ENCODE measurements at places on chromosomes 7 and 10.

DNA sequence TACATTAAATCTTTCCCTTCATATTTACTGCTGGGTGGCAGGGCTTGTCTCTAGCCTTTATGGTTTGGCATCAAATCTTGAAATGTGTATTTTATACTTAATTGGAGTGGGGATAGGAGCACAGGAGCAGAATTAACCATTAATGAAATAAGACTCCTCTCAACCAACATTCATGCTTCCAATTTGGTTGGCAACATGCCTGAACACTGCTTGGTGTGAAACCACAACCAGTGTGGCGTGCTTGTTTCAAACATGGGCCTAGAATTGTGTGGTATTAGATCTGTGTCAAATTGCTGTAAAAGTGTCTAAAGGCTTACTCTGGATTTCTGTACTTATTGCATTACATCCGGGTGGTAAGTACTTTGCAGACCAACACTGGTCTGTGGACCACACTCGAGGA is 25.1 kb upstream of the VPS41 start:
- DNase-seq = no peak

DNA sequence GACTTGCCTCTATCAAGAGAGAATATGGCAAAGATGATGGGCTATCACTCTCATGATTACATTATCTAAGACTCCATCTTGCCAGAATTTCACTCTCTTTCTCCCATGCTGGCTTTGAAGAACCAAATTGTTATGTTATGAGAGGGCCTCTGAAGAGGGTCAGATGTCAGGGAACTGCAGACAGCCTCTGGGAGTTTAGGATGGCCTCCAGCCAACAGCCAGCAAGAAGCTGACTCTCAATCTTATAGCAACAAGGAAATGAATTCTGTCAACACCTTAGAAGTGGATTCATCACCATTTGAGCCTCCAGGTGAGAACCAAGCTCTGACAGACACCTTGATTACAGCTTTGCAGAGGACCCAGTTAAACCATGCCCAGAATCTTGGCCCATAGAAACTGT is 33.6 kb downstream of the ZNF22 start:
- DNase-seq = no peak

DNA sequence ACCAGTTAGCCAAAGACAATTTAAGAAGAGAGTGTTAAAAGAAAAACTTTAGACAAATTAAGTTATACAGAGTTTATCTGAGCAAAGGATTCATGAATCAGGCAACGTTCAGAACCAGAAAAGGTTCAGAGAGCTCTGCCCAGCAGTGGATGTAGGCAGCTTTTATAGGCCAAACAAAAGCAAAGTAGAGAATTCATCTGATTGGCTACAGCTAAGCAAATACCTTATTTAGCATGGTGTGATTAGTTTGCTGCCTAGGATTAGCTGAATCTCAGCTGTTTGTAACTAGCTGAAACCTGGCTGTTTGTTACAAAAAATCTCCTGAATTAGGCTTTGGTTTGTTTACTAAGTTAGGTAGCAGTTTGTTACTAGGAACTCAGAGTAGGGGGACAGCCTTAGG is 66.0 kb downstream of the SLC25A40 start:
- no peak for DNase-seq

GRCh38 chr10:42924484-42924883 is 141.9 kb downstream of the BMS1 start:
- no peak for DNase-seq

DNA sequence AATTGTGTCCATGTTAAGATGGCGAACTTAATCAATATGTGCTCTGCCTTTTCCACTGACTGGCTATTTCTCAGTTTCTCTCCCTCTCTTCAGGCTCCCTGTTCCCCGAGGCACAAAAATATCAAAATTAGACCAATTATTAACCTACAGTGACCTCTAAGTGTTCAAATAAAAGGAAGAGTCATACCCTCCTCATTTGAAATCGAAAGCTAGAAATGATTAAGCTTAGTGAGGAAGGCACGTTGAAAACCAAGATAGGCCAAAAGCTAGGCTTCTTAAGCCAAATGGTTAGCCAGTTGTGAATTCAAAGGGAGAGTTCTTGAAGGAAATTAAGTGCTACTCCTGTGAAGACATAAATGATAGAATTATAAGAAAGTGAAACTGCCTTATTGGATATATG is 81.1 kb upstream of the MBL2 start:
- no peak for DNase-seq

GRCh38 chr7:38142736-38143135 is 35.3 kb upstream of the STARD3NL start:
- no peak for DNase-seq

DNA sequence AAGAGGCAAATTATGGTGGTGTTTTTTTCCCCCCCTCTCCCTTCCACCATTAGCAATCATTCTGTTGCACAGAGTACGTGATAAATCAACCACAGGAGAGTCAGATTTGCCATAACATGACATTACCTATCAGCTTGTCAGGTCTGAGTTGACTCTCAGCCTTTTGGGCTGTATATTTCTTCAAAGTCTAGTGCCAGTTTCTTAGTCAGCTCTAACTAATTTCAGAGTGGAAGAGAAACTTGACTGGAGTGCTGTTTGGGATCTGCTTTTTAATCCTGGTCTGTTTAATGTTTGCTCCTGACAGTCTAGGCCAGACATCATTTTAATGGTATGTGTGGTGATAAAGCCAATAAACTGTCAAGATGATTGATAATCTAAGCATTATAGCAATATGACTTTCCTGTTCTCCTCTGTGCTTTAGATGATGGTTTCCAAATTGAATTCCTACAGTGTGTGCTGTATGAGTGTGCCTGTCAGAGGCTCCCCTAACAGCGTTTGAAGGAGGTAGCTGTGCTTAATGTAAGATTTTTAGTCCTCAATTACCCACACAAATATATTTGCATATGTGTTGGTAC is 76.9 kb downstream of the LRMDA start:
- DNase-seq = no peak

- DNase-seq = no peak
Measured at GRCh38 chr7:79452032-79452494, 1.4 kb downstream of the MAGI2 start.

DNA sequence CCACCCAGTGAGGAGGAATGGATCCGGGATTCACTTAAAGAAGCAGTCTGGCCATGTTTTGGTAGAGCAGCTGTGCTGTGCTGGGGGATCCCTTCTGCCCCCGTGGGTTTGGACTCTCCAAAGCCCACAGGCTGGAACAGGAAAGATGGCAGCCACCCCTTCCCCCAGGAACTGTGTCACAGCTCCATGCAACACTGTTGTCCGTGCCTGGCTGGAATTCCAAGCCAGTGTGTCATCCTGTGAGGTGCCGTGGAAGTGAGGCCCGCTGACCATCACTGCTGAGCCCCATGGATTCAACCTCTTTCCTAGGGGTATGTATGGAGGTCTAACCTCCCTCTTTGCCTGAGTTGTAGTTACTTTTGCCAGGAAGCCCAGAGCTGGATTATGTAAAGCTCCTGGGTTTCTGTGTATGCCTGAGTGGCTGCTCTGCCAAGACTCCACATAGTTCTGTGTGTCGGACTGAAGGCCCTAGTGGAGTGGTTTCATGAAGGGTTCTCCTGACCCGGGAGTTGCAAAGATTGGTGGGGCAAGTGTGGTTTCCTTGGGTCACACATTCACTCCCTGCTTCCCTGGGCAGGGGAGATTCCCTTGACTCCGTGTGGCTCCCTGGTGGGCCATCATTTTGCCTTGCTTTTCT is 35.1 kb upstream of the PCGF5 start:
- no peak for DNase-seq

GRCh38 chr10:13795653-13796555 is 209.1 kb downstream of the PRPF18 start:
- DNase-seq = no peak

DNA sequence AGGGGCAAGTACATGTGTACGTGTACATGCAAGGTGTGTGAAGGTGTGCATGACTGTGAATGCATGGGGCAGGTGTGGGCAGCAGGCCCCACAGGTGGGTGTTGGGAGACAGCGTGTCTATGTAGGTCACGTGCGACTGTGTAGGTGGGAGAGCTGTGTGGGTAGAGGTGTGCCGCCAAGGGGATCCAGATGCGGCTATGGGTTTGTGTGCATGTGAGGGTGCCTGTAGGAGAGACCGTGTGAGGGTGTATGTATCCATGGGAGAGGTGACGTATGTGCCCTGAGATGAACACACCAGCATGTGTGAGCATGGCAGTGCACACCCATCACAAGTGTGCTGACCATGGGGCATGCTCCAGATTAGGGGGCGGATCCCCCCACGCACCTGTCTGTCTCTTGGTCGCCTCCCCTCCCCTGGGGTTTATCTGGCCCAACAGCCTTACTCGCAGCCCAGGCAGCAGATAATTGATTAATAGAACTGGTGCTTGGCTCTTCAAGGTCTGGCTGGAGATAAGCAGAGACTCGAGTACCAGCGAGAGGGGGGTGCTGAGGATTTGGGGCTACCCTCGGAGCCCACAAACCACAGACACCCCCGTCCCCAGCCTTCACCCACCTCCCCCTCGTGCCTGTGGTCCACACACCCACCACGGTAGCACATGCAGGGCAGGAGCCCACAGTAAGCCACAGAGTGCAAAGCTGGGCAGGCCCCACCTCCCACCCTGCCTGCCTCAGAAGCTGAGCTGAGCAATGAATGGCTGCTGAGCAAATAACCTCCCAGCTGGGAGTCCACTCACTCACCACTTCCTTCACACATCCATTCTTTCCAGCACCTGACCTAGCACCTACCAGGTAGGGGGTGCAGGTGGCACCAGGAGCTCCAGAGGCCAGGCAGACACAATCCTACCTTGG is 41.4 kb upstream of the ZMIZ1 start:
- DNase-seq = peak; percentile 56

GRCh38 chr7:114819616-114820362 is 102.1 kb upstream of the MDFIC start:
- no peak for DNase-seq

DNA sequence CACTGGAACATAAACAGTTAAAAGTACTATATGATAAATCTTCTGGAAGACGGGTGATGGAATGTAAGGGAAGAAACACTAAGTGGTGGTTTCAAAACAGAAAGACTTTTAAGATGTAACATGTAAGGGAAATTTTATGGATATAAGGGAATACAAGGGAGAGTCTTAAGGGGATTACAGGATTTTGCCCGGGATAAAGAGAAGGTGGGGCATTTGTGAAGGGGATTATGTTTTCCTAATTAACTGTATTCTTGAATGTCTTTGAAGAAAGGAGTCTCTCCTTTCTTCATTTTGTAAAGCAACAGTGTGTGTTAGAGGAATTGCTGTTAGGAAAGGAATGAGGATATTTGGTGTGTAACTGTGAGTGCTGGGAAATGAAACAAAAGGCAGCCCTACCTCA is 745.2 kb downstream of the AUTS2 start:
- no peak for DNase-seq

GRCh38 chr10:71627956-71628355 is 91.6 kb downstream of the C10orf105 start:
- DNase-seq = peak; percentile 11

DNA sequence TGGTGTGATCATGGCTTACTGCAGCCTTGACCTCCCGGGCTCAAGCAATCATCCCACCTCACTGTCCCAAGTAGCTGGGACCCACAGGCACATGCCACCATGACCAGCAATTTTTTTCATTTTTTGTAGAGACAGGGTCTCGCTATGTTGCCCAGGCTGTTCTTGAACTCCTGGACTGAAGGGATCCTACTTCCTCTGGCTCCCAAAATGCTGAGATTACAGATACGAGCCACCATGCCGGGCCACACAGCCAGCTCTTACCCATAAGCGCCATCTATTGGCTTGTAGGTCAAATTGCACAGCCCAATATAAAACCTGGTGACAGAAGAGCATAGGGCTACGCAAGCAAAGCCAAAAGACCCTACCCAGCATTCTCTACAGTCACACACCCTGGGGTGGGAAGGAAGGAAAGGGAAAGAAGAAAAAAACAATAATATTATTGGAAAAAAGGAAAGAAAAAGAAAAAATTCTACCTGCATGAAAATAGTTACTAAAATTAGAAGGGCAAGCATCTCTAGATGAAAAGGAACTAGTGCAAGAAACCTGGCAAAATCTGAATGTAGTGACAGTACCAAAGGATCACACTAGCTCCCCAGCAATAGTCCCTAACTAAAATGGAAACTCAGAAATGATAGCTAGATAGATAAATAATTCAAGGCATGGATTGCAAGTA is 29.4 kb upstream of the AMPH start:
- no peak for DNase-seq

GRCh38 chr10:20058135-20058534 is 241.9 kb downstream of the PLXDC2 start:
- no peak for DNase-seq

- no peak for DNase-seq
Measured at GRCh38 chr10:32618482-32618881, 172.5 kb downstream of the CCDC7 start.

- no peak for DNase-seq
Measured at GRCh38 chr7:2289111-2289586, 25.1 kb downstream of the SNX8 start.

DNA sequence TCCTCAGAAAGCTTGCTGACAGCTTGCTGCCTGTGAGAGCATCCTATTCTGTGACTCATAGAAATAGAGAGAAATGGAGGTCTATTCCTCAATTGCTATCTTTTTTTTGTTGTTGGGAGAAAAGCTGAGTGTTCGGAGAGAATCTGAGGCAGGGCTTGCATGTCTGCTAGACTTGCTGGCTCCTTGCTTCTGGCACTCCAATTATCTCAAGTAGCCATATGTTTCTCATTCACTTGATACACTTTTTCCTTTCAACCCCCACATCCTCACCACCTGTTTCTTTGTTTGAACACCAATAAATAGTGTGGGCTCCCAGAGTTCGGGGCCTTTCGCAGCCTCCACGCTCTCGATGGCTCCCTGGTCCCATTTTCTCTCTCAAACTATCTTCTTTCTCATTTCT is 172.2 kb downstream of the SH2D4B start:
- DNase-seq = no peak

DNA sequence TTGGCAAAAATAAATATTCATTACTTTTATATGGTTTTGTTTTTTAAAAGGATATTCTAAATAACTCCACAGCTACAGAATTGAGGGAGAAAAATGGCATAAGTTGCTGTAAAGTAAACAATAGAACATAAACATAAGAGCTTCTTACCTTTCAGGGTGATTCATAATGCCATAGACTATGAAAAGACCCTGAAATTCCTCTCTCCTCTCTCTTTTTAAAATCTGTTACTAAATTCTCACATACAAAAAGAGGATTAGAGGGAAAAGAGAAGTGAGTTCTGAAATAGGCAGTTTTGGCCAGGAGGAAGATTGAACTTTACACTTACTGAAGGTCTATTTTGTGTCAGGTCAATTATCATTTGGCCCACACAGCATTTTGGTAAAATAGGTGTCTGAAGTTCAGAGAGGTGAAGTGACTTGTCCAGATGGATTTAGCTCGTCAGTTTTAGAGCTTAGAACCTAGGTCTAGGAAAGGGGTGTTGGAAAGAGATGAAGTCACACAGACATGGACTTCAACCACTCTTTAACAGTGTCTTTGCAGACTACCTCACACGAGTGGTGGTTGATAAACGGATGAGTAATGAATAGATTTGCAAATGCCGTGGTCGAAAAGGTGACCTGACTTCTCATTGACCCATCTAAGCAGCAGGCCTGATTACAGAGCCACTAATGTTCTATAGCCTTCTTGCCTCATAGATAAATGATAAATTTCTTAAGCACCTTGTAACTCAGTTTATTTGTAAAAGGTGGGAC is 190.6 kb upstream of the CCDC6 start:
- DNase-seq = no peak

- DNase-seq = no peak
Measured at GRCh38 chr10:73902351-73902750, 8.6 kb upstream of the PLAU start.
